ENCODE measurements at places on chromosomes 16 and 17.

GRCh38 chr17:28470914-28471366, 2.5 kb upstream of the SLC13A2 start:
- DNase-seq, result no peak

- no peak for DNase-seq
These were observed 5.8 kb downstream of the PIK3R6 start for GRCh38 chr17:8861495-8862181.

- DNase-seq, result no peak
These were observed 825 bp downstream of the HASPIN start for GRCh38 chr17:3724378-3725077.

DNA sequence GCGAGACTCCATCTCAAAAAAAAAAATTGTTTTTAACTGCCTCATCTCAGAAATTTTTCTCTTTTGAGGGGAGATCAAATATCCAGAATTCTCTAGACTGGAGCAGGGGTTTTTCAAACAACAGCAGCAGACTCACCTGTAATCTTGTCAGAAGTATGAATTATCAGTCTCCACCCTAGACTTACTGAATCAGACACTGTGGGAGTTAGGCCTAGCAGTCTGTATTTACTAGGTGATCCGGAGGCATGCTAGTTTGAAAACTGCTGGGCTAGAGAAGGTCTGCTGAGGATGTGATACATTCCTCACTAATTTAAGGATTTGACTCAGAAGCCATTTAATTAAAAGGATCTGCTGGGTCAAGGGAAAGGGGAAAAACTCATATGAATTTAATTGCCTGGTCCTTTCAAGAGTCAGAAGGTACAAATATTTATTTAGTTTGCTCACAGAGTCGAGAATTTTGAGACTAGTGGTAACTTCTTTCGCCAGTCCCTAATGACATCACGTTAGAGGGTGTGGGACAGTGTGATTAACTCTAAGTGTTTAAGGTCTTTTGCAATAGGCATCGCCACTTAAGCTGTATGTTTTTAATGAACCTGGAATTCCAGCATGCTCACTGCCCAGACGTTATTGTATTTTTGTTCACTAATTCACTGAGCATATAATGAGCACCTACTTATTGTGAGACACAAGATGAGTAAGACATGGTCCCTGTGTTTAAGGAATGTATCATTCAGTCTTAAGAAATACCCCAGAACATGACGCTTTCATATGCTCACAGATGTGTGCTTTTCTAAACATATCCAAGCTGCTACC, 14.2 kb downstream of the ATP6V0A1 start:
- no peak for DNase-seq

DNA sequence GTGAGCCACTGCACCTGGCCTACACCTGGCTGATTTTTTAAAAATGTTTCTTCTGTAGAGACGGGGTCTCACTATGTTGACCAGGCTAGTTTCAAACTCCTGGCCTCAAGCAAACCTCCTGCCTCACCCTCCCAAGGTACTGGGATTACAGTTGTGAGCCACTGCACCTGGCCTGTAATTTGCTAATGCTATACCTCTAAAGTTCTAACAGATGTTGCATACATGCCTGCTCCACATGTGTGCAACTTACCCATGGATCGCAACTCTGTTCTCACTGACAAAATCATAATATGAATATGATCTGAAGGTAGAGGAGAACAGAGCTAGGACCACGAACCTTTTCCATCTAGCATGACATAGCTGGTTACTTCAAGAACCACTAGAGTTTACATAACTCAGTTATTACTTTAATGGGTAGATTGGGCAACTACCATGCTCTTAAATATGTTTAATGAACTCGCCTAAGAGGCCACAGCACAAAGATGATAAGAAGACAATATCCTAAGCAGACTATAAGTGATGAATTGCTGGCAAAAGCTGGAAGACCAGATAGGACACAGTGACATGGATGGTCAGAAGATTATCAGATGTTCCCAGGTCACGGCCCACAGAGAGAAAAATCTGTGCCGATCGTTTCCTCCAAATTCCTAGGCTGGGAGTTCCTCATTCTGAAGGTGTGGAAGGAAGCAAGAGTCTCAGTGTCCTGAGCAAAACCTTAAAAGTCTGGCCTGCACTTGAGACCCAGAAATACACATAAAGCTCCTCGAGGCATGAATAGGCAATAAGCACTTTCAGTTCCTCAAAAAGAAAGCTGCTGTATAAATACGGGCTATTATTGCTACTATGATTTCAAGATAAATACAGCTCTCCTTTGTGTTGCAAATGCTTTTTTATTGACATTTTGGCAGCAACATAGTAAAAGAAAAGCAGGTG, 53.6 kb upstream of the ICAM2 start:
- peak; percentile 81 for DNase-seq

GRCh38 chr16:71345031-71345430, 13.5 kb upstream of the CALB2 start:
- DNase-seq, result no peak

DNA sequence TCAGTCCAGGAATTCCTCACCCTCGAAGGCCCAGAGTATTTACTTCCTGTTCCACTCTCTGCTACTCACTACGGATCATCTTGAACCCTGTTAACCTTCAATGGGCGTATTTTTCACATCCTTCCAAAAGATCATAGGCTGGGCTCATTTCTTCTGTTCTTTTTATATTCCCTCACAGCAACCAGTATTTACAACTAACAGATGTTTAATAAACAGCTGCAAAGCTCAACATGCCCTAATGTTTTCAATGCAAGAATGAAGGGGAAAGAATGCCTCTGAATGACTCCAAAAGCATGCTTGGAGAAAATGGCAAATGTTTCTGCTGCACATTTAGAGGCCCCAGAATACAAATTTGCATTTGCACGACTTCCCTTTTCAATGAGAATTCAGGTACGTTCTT, 174.9 kb downstream of the ZFHX3 start:
- no peak for DNase-seq

DNA sequence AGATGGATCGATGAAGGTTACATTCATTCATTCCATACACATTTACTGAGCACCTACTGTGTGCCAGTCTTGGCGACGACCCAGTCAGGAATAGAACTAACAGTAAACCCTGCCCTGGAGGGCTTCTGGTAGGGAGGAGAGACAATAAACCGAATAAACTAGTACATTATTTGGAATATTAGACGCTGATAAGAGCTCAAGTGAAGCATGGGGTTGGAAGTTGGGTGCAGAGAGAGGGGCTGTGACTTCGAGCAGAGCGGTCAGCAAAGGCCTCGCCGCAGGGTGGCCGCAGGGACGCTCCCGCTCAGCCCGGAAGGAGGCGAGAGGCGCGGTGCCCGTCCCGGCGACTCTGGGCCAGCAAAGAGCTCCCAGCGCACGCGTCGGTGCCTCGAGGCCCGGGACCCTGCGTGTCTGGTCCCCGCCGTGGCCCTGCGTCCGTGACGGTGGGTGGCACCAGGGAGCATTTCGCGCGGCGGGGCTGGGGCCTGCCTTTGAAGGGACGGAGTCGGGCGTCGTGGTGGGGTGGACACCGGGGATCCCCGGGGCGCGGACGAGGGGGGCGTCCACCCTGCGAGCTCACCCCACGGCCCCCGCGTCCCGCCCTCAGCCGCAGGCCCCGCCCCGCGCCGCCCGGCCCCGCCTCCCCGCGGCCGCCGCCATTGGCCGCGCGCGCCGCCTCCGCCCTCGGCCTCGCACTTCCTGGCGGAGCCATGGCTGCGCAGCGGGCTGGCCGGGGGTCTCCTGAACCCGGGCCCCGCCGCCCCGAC, at the start of gene KLHL36:
KLHL36 (plus strand) TSS at position 684 of the 767 bp plus-strand sequence. CDS start 2,357 bp downstream, outside the sequence.
- peak; percentile 63 for DNase-seq

DNA sequence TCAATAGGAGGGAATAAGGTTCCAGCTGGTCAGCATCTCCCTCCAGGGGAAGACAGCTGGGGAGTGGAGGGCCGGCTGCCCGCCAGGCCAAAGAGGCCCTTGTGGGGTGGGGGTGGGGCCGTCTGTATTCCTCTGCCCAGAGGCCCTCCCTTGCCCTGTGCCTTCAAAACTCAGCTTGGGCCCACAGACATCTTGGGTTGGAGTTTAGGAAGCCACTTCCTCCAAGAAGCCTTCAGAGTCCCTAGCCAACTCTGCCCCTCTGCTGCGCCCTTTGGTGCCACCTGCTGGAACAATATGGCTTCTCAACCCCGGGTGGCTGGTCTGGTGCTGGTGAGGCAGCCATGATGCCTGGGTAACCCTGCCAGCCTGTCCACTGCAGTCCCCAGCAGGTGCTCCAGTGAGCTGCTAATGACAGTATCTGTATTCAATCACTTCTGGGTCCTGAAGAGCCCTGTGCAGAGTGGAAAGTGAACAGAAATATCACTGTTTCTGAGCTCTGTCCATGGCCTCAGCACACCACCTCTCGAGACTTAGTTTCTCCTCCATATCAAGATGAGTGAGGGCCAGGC, 16.7 kb downstream of the HSD11B2 start:
- DNase-seq, result peak; percentile 49

- no peak for DNase-seq
These were observed 24.0 kb downstream of the PRKCB start for GRCh38 chr16:23859713-23860269.

- no peak for DNase-seq
These were observed 491.0 kb downstream of the CDH13 start for GRCh38 chr16:83117810-83118209.

- peak; percentile 50 for DNase-seq
These were observed 25.3 kb upstream of the SEC14L1 start for GRCh38 chr17:77115510-77115909.

GRCh38 chr16:9049241-9049640, 42.2 kb upstream of the HAPSTR1 start:
- DNase-seq, result no peak

GRCh38 chr17:79627184-79627765, 16.4 kb upstream of the RBFOX3 start:
- DNase-seq, result no peak

DNA sequence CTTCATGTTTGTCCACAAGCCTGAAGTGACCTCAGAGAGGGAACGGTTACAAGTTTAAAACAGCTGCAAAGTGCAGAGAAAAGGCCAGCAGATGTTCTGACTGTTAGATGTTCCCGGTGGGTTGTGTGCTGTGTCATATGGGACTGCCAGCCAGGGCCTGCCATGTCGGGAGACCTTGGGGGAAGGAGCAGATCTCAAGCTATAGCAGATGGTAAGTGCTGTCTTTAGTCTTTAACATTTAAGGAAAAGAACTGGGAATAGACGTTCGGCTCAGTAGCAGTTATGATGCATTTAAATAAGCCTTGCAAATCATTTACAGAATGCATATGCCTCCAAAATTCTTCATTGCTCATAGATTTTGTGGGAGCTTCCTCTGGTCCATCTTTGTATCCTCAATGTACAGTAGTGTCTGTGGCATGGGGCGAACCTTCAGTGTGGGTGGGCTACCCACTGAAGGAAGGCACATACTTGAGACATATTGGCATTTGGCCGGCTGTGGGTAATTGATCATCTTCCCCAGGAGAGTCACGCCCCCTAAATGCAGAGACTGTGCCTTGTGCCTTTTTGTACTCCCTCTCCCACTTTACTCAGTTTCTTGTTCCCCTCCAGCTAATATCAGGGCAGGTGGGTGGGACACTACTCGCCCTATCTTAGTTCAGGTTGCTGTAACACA, 131.9 kb downstream of the NPIPB5 start:
- DNase-seq, result no peak

DNA sequence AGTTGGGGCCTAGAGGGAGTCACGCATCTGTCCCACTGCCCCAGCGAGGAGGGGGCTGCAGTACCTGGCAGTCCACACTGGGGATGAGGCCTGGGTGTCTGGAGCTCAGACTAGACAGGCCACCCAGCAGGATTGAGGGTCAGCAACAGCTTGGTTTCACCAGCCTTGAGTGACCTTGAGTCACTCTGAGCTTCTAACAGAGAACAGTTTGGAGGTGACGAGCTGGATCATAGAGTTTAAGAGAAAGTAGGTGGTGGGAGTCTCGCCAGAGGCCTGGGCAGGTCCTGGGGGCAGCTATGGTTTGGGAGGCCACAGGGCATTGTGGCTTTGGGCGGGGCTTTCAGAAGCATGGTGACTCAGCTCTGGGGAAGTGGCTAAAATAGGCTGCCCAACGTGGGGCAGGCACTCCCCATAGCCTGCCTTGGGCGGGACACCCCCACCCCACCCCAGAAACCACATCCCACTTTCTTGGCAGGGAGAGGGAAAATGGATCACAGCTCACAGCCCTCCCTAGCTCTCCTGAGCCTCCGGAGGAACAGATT, 20.5 kb downstream of the CDC42EP4 start:
- peak; percentile 86 for DNase-seq

DNA sequence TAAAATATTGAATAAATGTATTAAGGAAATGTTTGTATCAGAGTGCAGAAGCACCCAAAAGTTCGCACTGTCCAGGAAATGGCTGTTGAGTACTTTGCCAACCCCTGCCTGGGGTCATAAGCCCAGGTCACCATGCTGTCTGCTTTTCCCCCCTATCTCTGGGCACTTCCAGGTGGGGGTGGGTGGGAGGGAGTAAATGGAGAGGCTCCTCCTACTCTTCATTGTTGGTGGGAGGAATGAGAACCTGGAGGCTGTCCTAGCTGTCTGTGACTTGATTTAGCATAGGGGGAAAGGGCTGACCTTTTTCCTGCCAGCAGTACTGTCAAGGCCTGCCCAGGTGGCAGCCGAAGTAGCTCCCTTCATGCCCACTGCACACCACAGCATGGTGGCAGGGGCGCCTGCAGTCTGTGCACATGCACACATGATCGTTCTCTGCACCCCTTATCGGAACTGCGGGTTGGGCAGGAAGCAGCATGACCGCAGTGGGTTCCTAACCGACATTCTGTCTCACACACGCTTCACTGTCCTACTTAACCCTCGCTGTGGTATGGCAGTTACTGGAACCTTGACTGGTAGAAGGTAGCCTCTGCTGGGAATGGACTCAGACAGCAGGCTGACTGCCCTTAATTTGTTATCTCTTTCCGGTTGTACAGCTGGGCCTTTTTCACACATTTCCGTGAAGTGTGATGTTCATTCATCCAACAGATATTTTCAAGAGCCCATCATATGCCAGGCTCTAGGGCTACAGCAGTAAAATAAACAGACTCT, 41.5 kb downstream of the LDHD start:
- no peak for DNase-seq

DNA sequence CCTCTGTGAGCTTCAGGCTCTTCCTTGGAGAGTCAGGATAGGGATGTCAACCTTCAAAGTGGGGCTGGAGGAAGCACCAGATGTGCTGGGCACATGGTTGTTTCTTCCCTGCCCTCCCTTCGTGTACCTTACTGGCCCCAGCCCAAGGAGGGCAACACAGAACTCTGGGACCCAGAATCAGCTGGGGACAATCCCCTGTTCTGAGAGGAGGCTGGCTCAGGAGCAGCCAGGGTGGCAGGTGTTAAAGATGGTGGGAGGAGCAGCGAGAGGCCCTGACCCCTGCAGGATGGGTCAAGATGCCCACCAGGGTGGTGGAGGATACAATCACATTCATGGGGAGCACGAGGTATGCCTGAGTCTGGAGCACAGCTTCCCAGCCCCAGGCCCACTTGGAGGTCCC, 300.4 kb downstream of the ABCC12 start:
- DNase-seq, result no peak

GRCh38 chr17:30228011-30228410, 7.5 kb downstream of the SLC6A4 start:
- DNase-seq, result no peak

- DNase-seq, result peak; percentile 44
These were observed 22.7 kb downstream of the CYTH1 start for GRCh38 chr17:78759203-78759968.

- no peak for DNase-seq
These were observed 10.3 kb upstream of the NAGPA start for GRCh38 chr16:5044011-5044540.

GRCh38 chr16:75497558-75497957, 2.3 kb upstream of the CHST6 start:
- DNase-seq, result no peak

All from inflammatory macrophage treated with lipopolysaccharide for 1 hour (primary cell).